ENCODE measurements at places on chromosomes 4 and X. TPM values are rescaled to one million over a fixed set of nuclear protein-coding genes. Genes with fewer than 3 reads are reported as not detected.

The ARX gene
- not detected for total RNA-seq

The ANXA3 gene
- total RNA-seq, result 0.93 TPM

The MAGEA10 gene
- not detected for total RNA-seq

The ZBED1 gene
- 24.5 TPM for total RNA-seq

The PSAPL1 gene
- total RNA-seq, result not detected

The ELMOD2 gene
- 16.7 TPM for total RNA-seq

The POU4F2 gene
- total RNA-seq, result not detected

DNA sequence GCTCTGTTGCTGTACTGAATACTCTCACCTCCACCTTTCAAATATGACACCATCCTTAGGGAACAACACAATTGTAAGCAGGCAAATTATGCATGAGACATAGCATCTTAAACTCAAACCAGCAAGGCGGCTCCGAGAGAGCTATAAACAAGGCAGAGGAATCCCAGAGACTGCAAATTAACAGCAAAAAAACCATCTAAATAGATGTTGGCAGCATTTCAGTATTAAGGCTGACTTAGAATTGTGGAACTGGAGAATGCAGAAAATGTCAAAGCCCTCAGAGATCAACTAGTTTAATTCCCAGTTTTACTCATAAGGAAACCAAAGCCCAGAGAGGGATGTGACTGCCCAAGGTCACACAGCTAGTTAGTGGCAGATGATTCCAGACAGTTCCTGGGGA lies 37.2 kb upstream of the SPANXC start:
- H3K4me1 ChIP-seq, result no peaks in the 10 kb centered on the region
- no peak for DNase-seq
- no peak overlapping the region for H3K4me3 ChIP-seq
- H3K36me3 ChIP-seq, result no peaks in the 10 kb centered on the region
- no peak overlapping the region for H3K27ac ChIP-seq

DNA sequence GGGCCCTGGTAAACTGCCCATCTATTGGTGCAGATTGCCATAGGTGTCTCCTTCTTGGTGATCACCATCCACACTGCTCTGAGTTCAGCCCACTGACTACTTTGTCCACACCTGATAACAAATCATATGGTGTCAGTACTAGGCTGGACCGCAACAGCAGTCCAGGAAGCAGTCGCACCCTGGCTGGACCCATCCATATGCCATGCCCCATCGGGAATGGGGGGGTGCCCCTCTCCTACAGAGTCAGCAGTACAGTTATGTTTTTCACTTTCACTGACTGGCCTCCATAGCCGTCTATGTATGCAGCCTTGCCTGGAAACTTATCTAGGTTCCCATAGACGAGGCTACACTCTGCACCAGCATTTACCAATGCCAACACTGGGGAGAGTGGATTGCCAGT lies 226.1 kb downstream of the ADGRL3 start:
- no peak overlapping the region for H3K27ac ChIP-seq
- no peak for DNase-seq
- H3K4me1 ChIP-seq, result no peaks in the 10 kb centered on the region
- peaks cover 2% of the 10 kb centered on the region for H3K36me3 ChIP-seq

- H3K27me3 ChIP-seq, result no peaks in the 10 kb centered on the region
- H3K4me1 ChIP-seq, result no peaks in the 10 kb centered on the region
- no peak for DNase-seq
- H3K4me3 ChIP-seq, result no peak overlapping the region
Measured at GRCh38 chrX:143296521-143296920, 220.8 kb downstream of the SPANXN3 start.

DNA sequence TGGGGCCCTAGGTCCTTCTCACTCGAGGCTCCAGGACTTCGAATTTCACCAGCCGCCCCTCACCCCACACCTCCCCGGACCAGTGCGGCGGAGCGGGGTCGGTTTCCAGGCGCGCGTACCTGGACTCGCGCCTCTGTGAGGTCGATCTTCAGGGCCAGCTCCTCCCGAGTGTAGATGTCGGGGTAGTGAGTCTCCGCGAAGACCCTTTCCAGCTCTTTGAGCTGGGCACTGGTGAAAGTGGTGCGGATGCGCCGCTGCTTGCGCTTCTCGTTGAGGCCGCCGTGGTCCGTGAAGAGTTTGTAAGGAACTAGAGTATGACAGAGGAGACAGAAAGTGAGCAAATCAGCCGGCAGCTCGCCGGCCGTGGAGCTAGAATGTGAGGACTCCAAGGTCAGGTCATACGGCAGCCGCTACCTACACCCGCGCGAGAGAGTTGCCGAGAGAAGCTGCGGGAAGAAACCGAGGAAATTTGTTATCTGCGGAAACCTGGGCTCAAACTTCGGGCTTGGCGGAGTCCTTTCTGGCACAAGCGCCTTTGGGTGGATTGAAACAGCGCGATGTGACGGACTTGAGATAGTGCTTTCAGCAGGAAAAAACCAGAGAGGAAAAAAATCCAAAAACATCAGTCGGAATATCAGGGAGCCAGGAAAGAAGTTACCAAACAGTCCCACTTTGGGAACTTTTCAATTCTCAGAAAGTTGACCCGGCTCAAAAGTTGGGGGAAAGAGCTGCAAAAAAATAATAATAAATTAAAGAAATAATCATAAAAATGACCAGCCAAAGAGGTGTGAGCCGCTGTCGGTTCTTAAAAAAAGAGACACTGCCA lies 1.1 kb downstream of the PHOX2B start:
- peaks cover 81% of the 10 kb centered on the region for H3K27me3 ChIP-seq
- no peak for DNase-seq
- peaks cover 5% of the 10 kb centered on the region for H3K4me1 ChIP-seq
- H3K36me3 ChIP-seq, result peaks cover 5% of the 10 kb centered on the region
- H3K4me3 ChIP-seq, result no peak overlapping the region

GRCh38 chr4:10442976-10443375 lies 14.2 kb downstream of the ZNF518B start:
- H3K27ac ChIP-seq, result no peak overlapping the region
- H3K4me1 ChIP-seq, result peaks cover 10% of the 10 kb centered on the region
- no peaks in the 10 kb centered on the region for H3K27me3 ChIP-seq
- H3K36me3 ChIP-seq, result peaks cover 51% of the 10 kb centered on the region

- H3K27ac ChIP-seq, result no peak overlapping the region
- no peak overlapping the region for H3K4me3 ChIP-seq
- DNase-seq, result no peak
- H3K36me3 ChIP-seq, result no peaks in the 10 kb centered on the region
- H3K4me1 ChIP-seq, result no peaks in the 10 kb centered on the region
Measured at GRCh38 chr4:40956721-40957255, 207.0 kb downstream of the NSUN7 start.

GRCh38 chr4:93828995-93829819 lies 654 bp downstream of the ATOH1 start:
- no peak for DNase-seq
- peak overlapping the region; percentile 81 for H3K4me3 ChIP-seq
- peaks cover 30% of the 10 kb centered on the region for H3K4me1 ChIP-seq
- H3K27me3 ChIP-seq, result peaks cover 80% of the 10 kb centered on the region
- no peak overlapping the region for H3K27ac ChIP-seq

GRCh38 chr4:135672202-135672601 lies 1470.6 kb upstream of the PABPC4L start:
- H3K4me3 ChIP-seq, result no peak overlapping the region
- no peaks in the 10 kb centered on the region for H3K27me3 ChIP-seq
- DNase-seq, result no peak
- peaks cover 2% of the 10 kb centered on the region for H3K36me3 ChIP-seq

DNA sequence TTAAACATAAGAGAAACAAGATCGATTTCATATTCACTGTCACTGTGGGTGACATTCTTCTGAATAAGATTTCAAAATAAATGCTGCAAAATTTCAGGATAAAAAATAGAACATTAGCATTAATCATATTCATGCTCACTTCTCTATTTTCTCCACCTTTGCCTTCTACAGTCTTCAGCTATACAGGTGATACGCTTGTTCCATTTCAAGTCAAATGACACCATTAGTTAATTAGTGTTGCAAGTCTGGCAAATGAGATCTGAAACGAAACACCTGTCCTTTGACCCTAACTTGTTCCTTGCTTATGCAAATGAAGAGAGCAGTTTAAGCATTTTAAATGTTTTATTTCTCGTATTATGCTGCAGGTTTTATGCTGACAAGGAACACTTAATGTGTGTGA lies 667.5 kb upstream of the MAGEB2 start:
- no peak overlapping the region for H3K27ac ChIP-seq
- no peaks in the 10 kb centered on the region for H3K4me1 ChIP-seq
- DNase-seq, result no peak
- no peak overlapping the region for H3K4me3 ChIP-seq

GRCh38 chr4:101035487-101035886 lies 311.8 kb downstream of the PPP3CA start:
- H3K4me3 ChIP-seq, result no peak overlapping the region
- no peak for DNase-seq
- no peak overlapping the region for H3K27ac ChIP-seq
- peaks cover 1% of the 10 kb centered on the region for H3K36me3 ChIP-seq
- no peaks in the 10 kb centered on the region for H3K27me3 ChIP-seq

- no peak overlapping the region for H3K4me3 ChIP-seq
- DNase-seq, result no peak
- H3K36me3 ChIP-seq, result peaks cover 2% of the 10 kb centered on the region
- peaks cover 10% of the 10 kb centered on the region for H3K27me3 ChIP-seq
- no peak overlapping the region for H3K27ac ChIP-seq
Measured at GRCh38 chrX:39492497-39493162, 605.1 kb downstream of the BCOR start.

DNA sequence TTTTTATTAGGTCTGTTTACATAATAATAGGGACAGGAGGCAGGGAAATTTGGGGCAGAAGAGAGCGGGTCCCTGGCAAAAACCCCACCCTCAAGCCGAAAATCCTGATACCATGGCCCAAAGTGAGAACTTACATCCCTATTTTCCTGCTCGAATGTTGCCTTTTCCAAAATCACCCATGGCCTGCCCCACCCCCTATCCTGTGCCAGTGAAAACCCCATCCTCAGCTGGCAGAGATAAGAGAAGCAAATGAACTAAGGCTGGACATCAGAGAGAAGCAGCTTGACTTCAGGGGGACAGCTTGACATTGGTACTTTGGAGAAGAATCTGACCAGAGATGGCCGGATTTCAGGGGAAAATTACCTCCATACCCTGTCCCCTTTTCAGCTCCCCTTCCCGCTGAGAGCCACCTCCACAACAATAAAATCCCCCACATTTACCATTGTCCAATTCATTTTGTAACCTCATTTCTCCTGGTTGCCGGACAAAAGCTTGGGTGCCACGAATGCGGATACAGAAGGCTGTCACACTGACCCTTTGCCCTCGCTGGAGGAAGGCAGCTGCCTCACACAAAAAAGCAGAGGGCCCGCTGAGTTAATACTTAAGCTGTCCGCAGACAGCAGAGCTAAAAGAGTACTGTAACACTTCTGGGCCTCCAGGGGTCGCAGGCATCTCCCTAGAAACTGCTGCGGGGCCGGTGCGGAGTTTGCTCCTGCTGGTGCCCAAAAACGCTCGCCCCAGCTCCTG lies 196.2 kb downstream of the SNCA start:
- peaks cover 5% of the 10 kb centered on the region for H3K27me3 ChIP-seq
- no peaks in the 10 kb centered on the region for H3K36me3 ChIP-seq
- no peaks in the 10 kb centered on the region for H3K4me1 ChIP-seq
- no peak for DNase-seq
- H3K27ac ChIP-seq, result no peak overlapping the region
